Mucosa of gallbladder (tissue), 1 donor: ENCODE measurements at places on chromosomes 11 and 22. TPM values are rescaled to one million over a fixed set of nuclear protein-coding genes. Genes with fewer than 3 reads are reported as not detected.
A peak's percentile ranks its signal among the peaks of the same experiment; 100 is the strongest.

Gene OMP
- 10.4 TPM for total RNA-seq

Gene TRIM49
- total RNA-seq, result not detected

Gene CRYBB2
- total RNA-seq, result not detected

Gene SCUBE2
- 22.0 TPM for total RNA-seq

Gene SEPTIN5
- total RNA-seq, result 20.5 TPM

Gene ZNF70
- total RNA-seq, result 6.8 TPM

Gene OR52A1
- total RNA-seq, result not detected

Gene APOL3
- total RNA-seq, result 20.9 TPM

Gene BAIAP2L2
- total RNA-seq, result 216 TPM

Gene APOL2
- 58.2 TPM for total RNA-seq

Gene EXPH5
- 5.6 TPM for total RNA-seq

Gene SLC25A45
- 7.1 TPM for total RNA-seq

Gene ARHGAP32
- 41.5 TPM for total RNA-seq

Gene CCDC81
- total RNA-seq, result 1.2 TPM

Gene FREY1
- not detected for total RNA-seq

Gene MYEOV
- total RNA-seq, result 0.72 TPM

Gene PRDM10
- 12.5 TPM for total RNA-seq

Gene PHETA2
- total RNA-seq, result 10.3 TPM

Gene OR52N4
- total RNA-seq, result not detected

Gene DUSP8
- total RNA-seq, result 35.6 TPM

Gene C11orf91
- total RNA-seq, result 0.26 TPM

- DNase-seq, result no peak
Observed at GRCh38 chr11:18723991-18724390, 2.0 kb downstream of the IGSF22 start.

GRCh38 chr22:29798801-29799200, 31.6 kb downstream of the UQCR10 start:
- no peak for DNase-seq

DNA sequence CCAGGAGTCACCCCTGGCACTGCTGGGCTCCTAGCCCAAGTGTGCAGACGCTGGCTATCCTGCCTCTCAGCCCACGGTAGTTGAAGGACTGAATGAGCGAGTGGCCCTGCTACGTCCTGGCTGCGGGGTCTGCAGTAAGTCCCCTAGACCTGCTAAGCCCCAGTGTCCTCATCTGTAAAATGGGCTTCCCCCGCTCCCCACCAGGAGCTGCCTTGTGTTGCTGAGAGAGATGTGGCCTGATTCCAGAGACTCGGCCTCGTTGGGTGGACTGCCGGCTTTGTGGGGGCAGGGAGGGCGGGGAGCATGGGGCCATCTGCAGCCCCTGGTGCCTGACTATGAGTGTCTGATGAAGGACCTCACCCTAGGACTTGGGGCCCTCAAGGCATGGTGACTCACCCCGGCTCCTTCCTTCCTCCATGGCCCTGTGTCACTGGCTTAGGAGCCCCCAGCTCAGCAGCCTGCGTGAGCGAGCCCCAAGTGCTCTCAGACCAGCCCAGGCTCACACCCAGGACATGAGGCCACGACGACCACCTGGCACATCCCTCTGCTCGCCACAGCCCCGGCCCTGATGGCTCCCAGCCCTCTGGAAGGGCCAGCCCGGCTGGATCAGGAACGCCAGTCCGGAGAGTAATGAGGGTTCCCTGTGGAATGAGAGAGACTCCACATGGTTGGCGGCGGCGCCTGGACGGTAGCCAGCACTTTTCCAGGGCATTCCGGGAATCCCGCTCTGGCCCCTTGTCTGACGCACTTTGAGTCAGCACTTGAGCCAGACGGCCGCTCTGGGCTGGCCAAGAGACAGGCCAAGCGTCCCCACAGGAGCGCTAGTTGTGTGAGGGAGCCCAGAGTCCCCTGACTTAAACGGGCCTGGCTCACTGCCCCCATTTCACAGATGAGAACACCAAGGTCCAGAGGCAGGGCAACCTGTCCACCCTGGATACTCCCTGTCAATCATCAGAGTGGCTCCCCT, 50.5 kb upstream of the SHISAL1 start:
- peak; percentile 85 for DNase-seq

- DNase-seq, result no peak
Observed at GRCh38 chr11:68009391-68010089, 587 bp upstream of the ALDH3B1 start.

DNA sequence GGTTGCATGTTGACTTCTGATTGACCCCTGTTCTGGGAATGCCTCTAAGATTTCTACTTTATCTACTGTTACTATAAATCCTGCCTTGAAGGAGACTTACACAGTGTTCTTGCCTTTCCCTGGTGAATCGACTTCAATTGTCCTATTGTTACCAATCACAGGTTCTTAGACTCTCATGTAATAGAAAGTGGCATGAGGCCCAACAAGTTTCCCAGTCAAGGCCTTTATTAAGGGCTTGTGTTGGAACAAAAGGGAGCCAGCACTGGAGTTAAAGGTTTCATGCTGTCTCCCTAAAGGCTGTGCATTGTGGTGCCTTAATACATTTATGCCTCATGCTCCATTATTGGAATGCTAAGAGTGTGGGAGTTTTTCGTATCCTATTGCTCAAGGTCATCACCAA, 23.3 kb downstream of the MS4A2 start:
- DNase-seq, result no peak

DNA sequence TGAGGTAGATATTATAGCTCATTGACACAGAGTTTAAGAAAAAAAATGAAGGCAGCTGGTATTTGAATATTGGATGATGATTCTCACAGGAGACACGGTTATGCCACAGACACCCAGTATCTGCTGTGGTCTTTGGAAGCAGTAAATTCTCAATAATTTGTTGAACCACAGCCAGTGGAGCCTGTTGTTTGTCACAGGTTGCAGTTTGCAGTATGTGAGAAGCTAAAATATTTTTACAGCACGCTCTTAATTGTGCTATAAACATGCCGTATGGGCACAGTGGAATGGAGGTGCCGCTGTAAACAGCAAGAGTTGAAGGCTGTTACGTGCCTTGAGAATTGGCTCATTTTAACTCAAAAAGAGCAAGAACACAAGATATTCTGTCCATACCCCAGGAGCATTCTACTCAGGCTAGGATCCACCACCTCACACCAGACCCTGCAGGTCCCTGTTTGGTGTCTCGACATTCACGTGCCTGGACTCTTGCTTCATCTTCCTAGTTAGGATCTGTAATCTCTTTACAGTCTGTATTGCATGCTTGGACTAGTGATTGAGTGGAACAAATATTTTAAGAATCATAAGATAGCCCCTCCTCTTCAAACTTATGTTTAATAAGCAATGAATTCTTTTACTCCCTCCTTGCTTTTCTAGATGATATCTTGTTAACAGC, 94.7 kb upstream of the GAL start:
- DNase-seq, result no peak

DNA sequence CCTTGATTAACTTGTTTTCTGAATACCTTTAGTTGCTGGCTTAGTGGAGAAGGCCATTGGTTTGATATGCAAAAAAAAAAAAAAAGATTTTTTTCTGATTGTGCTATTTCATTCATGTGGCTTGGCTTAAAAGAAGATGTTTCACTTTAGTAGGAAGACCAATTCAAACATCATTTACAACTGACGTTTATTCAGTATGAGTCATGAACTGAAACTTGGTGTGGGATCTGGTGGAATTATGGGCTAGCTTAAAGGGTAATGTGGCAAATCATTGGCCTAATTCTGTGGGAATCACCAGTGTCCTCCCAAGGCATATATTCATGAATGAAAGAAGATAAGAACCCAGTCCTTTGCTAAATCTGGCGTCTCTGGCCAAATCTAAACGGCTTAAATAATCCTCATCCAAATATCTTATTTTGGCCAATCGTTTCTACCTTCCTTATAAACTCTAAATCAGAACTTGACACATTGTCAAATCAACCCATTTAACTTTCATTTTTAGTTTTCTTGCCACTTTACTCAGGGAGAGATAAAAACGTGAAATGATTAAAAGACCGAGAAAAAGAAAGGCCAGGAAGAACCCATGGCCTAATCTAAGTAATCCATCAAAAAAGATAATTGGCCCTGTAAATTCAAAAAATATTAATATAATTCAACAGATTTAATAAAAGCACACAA, 77.0 kb downstream of the DDIAS start:
- no peak for DNase-seq

DNA sequence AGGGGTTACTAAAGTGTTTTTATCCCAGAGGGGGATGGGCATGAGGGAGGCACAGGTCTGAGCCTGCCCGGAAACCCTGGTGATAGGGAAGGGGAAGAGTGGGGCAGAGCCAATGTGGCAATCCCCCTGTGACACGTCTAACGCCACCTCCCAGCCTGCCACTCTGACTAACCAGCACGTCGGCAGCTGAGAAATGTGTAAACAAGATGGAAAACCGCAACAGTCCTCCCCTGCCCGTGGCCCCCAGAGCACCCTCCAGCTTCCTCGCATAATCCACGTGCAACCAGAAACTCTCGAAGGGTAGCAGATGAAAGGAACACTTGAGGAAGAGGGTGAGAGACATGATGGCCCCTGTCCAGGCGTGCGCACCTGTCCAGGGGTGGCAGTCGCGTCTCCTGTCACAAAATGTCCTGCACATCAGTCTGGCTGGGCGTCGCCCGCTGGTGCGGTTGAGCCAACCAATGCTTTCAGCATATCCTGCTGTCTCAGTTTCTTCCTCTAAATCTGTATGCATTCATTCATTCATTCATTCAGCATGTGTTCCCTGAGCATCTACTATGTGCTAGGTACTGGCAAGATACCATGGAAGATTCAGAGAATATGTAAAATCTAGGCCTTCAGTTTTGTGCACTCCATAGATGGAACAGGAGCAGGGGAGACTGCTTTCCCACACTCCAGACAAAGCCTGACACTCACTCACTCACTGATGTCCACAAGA, 4.5 kb downstream of the TMPRSS4 start:
- DNase-seq, result no peak

- no peak for DNase-seq
Observed at GRCh38 chr11:113546757-113547507, 71.7 kb upstream of the DRD2 start.

DNA sequence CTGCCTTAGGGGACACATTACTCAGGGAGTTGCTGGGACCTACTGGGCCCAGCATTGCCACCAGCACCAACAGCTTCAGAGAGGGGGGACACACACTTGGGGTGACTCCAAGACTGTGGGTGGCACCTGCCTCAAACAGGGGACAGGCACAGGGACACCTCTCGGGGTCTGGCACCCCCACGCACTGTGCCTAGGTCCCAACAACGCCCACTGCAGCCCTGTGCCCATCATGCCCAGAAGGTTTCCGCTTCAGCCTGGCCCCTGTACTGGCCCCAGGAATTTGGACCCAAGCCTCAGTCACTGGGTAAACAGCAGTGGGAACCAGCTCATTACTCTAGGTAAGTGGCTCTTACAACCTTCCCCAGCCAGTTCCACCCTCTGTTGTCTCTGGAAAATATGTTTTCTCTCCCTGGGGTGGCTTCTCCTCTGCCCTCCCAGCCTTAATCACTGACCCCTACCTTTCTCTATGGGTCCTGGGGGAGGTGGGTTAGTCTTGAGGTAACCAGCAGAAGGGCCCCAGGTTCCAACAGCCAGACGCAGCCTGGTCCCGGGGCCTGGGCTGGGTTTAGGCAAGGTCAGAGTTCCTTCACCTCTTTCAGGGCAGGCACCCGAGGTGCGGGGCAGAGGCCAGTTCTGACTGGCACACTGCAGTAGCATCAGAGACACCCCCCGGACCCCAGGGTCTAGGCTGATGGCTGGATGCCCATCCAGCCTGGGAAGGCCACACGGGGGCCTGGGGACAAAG, 123.6 kb downstream of the MED15 start:
- no peak for DNase-seq

GRCh38 chr22:47155131-47155885, 392.9 kb downstream of the TBC1D22A start:
- DNase-seq, result no peak

DNA sequence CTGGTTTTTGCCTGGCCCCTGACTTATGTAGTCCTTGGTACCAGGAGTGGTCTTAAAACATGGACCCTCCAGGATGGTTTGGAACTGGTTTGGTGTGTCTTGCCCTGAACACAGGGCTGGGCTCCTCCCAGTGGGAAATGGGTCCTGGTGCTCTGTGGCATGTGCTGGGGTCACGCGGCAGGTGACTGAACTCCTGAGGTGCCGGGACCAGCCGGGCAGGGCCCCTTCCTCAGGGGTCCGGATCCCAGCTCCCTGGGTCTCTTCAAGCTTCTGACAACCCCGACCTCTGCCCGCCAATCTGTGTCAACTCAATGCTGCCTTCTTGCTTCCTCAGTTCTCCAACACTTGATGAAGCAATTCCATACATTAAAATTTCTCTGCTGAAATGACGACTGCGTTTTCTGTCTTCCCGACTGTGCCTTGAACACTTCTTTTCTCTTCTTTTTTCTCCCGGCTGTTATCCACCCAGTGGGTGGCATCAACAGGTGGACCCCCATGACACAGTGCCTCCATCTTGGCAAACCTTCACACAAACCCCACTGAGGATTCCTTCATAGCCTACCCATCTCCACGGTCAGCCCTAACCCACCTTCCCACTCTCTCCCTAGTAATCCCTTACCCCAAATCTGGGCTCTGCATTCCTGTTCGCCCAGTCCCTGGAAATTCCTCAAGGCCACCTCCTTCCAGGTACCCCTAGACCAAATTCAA, 4.4 kb downstream of the IFT27 start:
- DNase-seq, result no peak

DNA sequence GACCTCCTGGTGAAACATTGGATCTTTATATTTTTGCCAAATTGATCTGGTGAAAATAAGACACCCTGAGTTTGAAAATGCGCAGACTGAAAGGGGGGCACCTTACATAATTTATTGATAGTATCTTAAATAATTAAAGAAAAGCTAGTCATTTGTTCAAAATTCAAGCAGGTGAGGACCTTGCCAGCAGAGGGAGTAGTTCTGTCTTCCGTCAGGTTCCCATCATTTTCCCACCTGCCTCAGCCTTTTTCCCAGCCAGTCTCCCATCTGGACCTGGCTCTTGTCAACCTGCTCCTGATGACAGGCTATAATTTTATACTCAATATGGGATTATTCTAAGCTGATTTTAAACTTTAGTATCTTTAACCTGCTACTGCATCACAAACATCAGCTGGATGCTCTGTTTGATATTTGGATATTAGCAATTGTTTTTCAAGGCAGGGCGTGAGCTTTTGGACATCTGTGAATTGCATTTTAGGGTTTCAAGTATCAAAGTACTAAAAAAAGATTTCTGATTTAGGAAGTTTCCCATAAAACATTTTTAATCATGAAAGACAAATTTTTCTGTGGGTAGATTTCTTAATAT, 132.0 kb downstream of the ELP4 start:
- DNase-seq, result no peak

DNA sequence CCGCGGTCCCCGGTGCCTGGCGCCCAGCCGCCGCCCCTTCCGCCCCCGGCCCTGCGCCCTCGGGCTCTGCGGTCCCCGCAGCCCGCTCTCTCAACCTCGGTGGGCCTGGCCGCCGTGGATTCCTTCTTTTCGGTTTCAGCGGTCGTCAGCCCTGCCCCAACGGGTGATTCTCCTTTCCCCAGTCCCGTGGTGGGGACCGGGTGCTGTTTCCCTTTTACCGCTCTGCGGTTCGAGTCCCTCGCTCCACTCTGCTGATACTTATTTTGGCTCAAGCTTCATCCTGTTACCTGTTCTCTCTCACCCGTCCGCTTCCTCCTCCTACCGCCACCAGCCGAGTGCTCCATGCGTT, 494 bp downstream of the ZDHHC5 start:
- DNase-seq, result no peak

GRCh38 chr11:74278721-74279161, 32.7 kb downstream of the P4HA3 start:
- peak; percentile 56 for DNase-seq

- DNase-seq, result no peak
Observed at GRCh38 chr11:115471367-115471766, 32.8 kb downstream of the CADM1 start.
